ENCODE measurements at places on chromosomes 12 and 14.
A peak's percentile ranks its signal among the peaks of the same experiment; 100 is the strongest.

DNA sequence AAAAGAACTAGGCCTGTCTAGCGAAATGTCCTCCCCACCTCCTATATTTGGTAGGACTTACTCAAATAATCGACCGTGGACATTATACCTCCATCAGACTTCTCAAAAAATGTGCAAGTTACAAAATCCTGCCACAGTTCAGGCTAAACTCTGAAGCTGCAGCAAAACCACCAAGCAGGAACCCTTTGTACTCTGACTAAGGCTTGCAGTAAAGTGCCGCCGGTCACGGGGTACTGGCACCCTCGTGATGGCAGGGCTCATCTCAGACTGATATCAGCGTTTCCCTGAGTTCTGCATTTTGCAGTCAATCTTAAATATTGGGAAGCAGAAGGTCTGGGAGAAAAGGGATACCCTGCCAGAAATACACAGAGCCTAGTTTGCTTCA, 17.1 kb downstream of the SLC11A2 start:
- peak; percentile 47 for DNase-seq

- DNase-seq: no peak
Observed at GRCh38 chr12:122403115-122403770, 19.2 kb downstream of the CLIP1 start.

GRCh38 chr12:109767456-109767855, 53.8 kb downstream of the FAM222A start:
- no peak for DNase-seq

- no peak for DNase-seq
Observed at GRCh38 chr12:26118308-26118707, 6.5 kb downstream of the BHLHE41 start.

- DNase-seq: no peak
Observed at GRCh38 chr14:70838076-70838475, 28.8 kb upstream of the MAP3K9 start.

GRCh38 chr14:100193417-100194357, 34.2 kb upstream of the DEGS2 start:
- no peak for DNase-seq

GRCh38 chr12:65330331-65330730, 51.8 kb downstream of the MSRB3 start:
- no peak for DNase-seq

Measured in activated gamma-delta T cell treated with Interleukin-2 at 50 U/mL for 16 hours (primary cell).